ENCODE measurements at places on chromosomes 16 and 17. TPM values are rescaled to one million over a fixed set of nuclear protein-coding genes. Genes with fewer than 3 reads are reported as not detected.

DNA sequence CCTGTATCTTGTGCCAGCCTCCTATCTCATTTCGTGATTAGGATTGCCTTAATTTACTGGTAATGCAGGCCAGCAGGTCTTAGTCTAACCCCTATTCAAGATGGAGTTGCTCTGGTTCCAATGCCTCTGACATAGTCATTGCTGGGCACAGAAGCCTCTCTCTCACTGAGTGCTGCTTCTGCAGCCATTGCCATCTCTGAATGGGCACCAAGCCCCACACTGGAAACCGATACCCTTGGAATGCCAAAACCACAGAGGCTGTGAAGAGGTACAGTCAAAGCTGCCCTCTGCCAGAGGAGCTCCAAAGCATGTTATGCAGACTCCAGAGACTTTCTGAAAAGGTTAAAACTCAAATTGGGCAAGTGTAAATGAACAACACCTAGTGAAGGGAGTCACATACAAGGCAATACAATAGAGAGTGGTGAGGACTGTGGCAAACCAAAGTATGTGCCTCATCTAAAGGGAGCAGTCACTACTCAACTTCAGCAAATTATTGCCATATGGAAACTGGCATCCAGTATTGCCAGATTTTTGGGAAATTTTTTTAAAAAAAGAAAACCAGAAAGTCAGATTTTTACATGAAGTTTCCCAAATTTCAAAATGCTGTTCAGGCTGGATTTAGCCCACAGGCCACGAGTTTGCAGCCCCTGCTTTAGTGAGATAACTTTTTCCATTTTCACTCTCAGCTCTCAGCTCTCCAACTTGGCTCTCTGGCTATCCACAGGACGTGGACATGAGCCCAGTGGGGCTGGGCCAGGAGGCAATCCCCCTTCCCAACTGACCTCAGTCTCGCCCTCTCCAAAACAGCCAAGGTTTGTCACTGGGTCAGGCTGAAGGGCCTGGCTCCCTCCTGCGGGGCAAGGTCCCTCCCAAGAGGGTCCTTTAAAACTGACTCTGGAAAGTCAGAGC lies 2.1 kb upstream of the MMP2 start:
- no peak for DNase-seq

- no peak for DNase-seq
Measured at GRCh38 chr16:984121-984694, 2.6 kb downstream of the SOX8 start.

DNA sequence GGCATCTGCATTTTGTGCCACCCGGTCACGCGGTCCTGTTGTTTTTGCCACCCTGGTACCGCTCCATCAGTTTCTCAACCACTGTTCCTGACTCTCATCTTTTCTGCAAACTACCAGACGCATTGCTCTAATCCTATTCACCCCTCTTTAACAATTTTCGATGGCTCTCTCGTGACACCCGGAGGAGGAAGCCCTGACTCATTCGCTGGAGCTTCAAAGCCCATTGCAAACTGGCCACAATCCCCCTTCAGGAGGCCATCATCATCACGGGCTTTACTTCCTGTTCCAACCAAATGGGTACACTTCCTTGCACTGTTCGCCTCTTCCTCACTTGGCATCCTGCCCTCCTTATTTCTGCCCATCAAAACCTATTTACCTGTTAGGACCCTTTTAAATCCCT lies 155.3 kb downstream of the RGS9 start:
- DNase-seq, result no peak

The KRTAP16-1 gene
- total RNA-seq, result not detected

The ACSM3 gene
- 17.6 TPM for total RNA-seq

All from activated CD4-positive, alpha-beta T cell treated with anti-CD3 and anti-CD28 coated beads for 36 hours (primary cell).